ENCODE measurements at places on chromosomes 4 and X.

- DNase-seq = no peak
Measured at GRCh38 chr4:184893801-184894571, 68.2 kb upstream of the ACSL1 start.

DNA sequence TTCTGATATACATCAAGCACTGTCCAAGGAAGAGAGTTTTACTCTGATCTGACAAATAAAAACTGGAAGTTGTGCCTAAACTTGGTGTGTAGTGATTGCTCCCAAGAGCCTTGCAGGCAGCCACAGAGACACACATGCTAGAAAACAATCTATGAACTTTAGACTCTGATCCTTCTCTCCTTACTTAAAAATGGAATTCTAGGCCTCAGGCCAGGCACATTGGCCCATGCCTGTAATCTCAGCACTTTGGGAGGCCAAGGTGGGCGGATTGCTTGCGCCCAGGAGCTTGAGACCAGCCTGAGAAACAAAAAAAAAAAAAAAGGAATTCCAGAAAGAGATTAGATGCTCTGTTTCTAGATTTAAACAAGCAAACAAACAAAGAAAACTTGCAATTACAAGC is 45.6 kb upstream of the S100G start:
- DNase-seq = no peak

GRCh38 chr4:63558709-63559108 is 850.5 kb downstream of the TECRL start:
- DNase-seq = no peak

DNA sequence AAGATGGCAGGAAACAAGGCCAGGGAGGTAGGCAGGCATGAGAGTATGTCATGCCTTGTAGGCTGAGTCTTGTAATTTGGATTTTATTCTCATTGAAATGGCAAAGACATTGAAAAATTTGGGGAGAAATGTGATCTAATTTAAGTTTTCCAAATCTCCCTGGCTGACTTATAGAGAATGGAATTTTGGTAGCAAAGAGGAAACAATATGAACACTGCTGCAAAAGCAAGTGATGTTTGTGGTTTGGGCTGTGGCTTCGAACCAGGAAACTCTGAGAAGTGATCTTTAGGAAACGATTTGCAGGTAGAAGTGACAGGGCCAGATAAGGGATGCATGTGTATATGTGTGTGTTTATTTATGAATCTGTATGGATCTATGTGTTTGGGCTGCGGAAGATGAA is 35.6 kb downstream of the ARSJ start:
- DNase-seq = no peak

GRCh38 chrX:132497432-132497831 is 8.6 kb upstream of the MBNL3 start:
- no peak for DNase-seq

DNA sequence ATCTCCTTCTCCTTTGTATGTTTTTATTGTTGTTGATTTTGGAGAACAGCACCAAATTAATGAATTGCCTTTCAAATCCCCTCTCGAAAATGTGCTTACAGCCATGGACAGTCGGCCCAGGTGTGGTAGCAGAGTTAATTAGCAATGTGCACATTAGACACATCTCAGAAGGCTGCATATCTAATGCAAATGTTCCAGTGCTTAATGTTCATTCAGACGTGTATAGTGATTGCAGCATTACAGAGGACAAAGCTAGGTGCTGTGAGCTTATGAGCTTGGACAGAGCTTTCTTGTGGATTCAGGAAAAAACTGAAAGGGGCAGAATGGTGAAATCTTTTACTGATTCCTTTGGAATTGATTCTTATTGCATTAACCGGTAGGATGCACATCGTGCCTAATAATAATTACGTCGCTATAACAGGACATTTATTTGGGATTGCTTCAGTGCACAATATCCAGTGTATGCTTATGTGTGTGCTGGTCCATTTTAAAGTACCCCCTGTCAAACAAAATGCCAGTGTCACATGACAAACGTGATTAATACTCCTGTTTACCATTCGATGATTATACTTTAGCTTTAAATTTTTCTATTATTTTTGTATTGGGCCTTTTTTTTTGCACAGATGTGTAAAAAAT is 552.9 kb upstream of the EPHA5 start:
- DNase-seq = no peak

DNA sequence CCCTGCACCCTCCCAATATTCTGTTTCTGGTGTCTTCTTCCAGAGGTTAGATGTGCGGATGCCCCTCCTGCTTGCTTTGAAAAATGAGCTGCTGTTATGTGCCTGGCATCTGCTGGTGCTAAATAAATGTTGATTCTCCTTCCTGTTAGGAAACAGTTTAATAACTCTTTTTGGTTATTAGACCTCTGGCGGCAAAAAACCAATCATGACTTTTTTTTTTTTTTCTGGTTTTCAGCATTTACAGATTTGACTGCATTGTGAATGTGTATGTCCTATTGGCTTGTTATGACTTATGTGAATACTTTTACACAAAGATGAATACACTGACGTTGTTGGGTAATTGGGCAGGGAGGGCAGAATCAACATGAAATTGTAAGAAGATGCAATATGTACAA is 13.6 kb upstream of the TMEM156 start:
- no peak for DNase-seq

GRCh38 chrX:113514906-113515305 is 674.3 kb upstream of the AMOT start:
- DNase-seq = no peak

DNA sequence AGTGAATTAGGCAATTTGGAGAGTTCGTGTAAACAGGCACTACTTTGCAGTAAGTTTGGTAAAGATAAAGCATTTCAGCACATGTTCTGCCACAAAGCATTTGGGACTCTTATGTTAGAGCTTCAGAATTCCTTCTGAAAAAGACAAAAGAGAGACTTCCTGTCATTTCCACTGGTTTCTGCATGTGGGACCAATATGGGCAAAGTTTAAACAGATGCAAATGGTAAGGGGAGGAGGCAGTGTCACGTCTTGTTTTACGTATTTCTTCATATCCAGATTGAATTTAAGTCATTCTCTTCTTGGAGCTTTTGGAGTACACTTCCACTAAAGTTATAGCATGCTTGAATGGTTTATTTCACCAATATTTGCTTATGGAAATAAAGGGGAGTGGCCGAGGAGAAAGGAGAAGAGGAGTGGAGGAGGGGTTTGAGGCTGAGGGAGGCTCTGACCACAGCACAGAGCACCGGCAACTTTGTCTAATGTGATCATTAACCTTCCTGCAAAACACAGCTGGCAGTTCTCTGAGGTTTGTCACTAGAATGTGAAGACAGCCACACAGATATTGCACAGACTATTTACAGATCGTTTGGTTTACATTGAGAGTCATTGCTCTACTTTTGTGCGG is at the start of gene APELA:
APELA (plus strand) TSS at position 479 of the 625 bp plus-strand sequence. CDS start 154 bp downstream, outside the sequence.
- DNase-seq = no peak

- DNase-seq = no peak
Measured at GRCh38 chrX:53031380-53031779, 17.2 kb upstream of the GPR173 start.

- DNase-seq = no peak
Measured at GRCh38 chr4:181619651-181620050, 623.6 kb upstream of the TENM3 start.

DNA sequence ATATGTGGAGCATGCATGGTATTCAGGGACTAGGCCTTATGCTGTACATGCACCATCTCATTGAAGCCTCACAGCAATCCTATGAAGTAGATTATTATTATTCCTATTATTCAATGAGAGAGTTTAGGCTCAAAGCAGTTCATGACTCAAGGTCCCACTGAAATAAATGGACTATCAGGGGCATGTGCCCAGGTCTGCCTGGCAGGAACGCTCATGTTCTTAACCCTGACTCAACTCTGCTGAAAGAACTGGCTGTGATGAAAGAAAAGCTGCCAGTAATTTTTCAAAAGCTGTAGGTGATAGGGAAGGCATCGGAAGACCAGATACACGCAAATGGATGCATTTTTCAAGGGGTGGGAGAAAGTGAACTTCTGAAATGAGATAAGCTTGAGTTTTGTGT is 243.4 kb downstream of the PTTG2 start:
- DNase-seq = no peak

GRCh38 chrX:133300591-133300990 is 82.4 kb upstream of the TFDP3 start:
- no peak for DNase-seq

DNA sequence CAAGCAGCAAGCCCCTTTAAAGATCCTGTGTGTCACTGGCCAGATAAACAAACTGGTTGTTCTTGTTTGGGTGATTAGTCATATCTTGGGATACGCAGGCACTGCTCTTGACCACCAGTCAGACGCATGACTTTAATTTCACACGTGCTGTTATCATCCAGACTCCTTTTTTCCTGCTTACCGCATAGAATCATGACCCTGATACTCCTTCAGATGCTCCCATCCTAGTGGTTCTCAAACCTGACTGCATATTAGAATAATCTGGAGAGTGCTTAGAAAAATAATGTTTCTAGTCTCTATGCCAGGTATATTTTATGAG is 78.8 kb downstream of the CLDN22 start:
- DNase-seq = no peak

- no peak for DNase-seq
Measured at GRCh38 chr4:187332141-187332540, 608.5 kb upstream of the FAT1 start.

- no peak for DNase-seq
Measured at GRCh38 chr4:37891260-37892159, 626 bp downstream of the TBC1D1 start.

All from amniotic stem cell (primary cell).